Neural crest cell (in vitro differentiated cells): ENCODE measurements at places on chromosomes 6 and 20.

- H3K4me3 ChIP-seq, result no peak overlapping the region
- DNase-seq, result no peak
- no peak overlapping the region for H3K27ac ChIP-seq
- H3K4me1 ChIP-seq, result no peaks in the 10 kb centered on the region
These were observed 164.3 kb downstream of the TASP1 start for GRCh38 chr20:13474467-13474866.

DNA sequence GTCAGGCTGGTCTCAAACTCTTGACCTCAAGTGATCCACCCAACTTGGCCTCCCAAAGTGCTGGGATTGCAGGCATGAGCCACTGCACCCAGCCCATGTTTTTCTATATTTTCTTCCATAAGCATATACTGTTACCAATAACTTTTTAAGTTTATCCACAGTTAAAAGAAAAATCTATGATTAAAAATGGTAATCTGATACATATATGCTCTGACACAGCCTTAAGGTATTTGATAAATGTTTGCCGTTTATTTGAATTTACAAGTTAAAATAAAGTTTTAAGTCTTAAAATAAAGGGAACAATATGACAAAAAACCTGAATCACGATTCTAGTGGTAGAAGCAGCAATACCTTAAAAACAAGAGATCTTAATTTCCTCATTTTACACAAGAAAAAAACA lies 5.2 kb downstream of the STK38 start:
- H3K4me3 ChIP-seq, result no peak overlapping the region
- no peak overlapping the region for H3K27ac ChIP-seq
- peaks cover 7% of the 10 kb centered on the region for H3K36me3 ChIP-seq
- peaks cover 21% of the 10 kb centered on the region for H3K4me1 ChIP-seq

GRCh38 chr20:297098-297924 lies at the start of gene ZCCHC3:
TSS of gene ZCCHC3 (plus strand) at chr20:297570. CDS start at chr20:297587, 17 bp downstream.
- DNase-seq, result peak; percentile 71
- H3K4me3 ChIP-seq, result peak within 1 kb of the TSS; percentile 100
- H3K27ac ChIP-seq, result peak within 1 kb of the TSS; percentile 98
- H3K4me1 ChIP-seq, result peaks cover 53% of the 10 kb centered on the region

GRCh38 chr20:58800134-58800871 lies 50.4 kb downstream of the GNAS-AS1 start:
- DNase-seq, result no peak
- H3K4me3 ChIP-seq, result no peak overlapping the region
- peaks cover 8% of the 10 kb centered on the region for H3K4me1 ChIP-seq
- H3K36me3 ChIP-seq, result no peaks in the 10 kb centered on the region
- H3K27me3 ChIP-seq, result no peaks in the 10 kb centered on the region
